ENCODE measurements at places on chromosomes 12 and 14.

- H3K27ac ChIP-seq, result no peak overlapping the region
- DNase-seq, result no peak
- no peak overlapping the region for H3K4me3 ChIP-seq
- H3K36me3 ChIP-seq, result peaks cover 10% of the 10 kb centered on the region
- peaks cover 16% of the 10 kb centered on the region for H3K4me1 ChIP-seq
Observed at GRCh38 chr14:22922294-22922693, 3.3 kb upstream of the RBM23 start.

DNA sequence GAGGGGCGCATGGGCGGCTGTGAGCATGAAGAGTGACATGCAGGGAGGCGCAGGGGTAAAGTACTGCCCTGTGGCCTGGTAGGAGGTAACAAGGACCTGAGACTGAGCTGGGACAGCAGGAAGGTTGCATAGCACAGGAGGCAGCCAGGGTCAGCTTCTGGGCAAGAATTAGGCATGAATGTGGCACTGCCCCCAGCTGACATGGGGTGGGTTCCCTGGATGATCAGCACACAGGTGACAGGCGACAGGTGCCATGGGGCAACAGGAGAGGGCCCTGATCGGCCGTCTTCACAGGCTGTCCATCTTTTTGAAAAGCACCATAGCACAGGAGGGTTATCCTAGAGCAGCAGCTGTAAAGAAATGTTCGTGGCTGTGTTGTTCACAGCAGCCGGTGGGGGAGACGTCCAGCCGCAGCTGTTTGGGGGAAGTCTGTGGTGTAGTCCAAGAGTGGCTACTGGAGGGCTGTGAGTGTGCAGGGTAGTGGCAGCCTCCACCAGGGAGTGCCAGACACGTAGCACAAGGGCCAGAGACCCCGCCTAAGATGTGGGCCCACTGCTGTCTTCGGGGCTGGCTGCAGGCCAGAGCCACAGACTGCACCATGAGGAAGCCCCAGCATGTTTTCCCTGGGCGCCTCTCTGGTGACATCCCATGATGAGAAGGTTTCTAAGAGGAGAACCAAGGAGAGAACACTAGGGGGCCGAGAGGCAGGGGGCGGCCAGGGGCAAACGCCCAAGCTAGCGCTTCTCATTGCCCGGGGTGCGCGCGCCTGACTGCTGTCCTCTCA lies 8.4 kb downstream of the CLBA1 start:
- DNase-seq, result no peak
- H3K27ac ChIP-seq, result no peak overlapping the region
- H3K4me3 ChIP-seq, result no peak overlapping the region
- H3K36me3 ChIP-seq, result no peaks in the 10 kb centered on the region
- no peaks in the 10 kb centered on the region for H3K27me3 ChIP-seq

- DNase-seq, result no peak
- H3K36me3 ChIP-seq, result no peaks in the 10 kb centered on the region
- no peak overlapping the region for H3K4me3 ChIP-seq
- no peaks in the 10 kb centered on the region for H3K27me3 ChIP-seq
- no peaks in the 10 kb centered on the region for H3K4me1 ChIP-seq
- H3K27ac ChIP-seq, result no peak overlapping the region
Observed at GRCh38 chr14:86652526-86652925, 1122.6 kb downstream of the FLRT2 start.

GRCh38 chr12:28107679-28108078 lies 82.6 kb upstream of the CCDC91 start:
- no peaks in the 10 kb centered on the region for H3K36me3 ChIP-seq
- H3K4me3 ChIP-seq, result no peak overlapping the region
- no peak overlapping the region for H3K27ac ChIP-seq
- H3K4me1 ChIP-seq, result no peaks in the 10 kb centered on the region
- no peaks in the 10 kb centered on the region for H3K27me3 ChIP-seq
- no peak for DNase-seq

DNA sequence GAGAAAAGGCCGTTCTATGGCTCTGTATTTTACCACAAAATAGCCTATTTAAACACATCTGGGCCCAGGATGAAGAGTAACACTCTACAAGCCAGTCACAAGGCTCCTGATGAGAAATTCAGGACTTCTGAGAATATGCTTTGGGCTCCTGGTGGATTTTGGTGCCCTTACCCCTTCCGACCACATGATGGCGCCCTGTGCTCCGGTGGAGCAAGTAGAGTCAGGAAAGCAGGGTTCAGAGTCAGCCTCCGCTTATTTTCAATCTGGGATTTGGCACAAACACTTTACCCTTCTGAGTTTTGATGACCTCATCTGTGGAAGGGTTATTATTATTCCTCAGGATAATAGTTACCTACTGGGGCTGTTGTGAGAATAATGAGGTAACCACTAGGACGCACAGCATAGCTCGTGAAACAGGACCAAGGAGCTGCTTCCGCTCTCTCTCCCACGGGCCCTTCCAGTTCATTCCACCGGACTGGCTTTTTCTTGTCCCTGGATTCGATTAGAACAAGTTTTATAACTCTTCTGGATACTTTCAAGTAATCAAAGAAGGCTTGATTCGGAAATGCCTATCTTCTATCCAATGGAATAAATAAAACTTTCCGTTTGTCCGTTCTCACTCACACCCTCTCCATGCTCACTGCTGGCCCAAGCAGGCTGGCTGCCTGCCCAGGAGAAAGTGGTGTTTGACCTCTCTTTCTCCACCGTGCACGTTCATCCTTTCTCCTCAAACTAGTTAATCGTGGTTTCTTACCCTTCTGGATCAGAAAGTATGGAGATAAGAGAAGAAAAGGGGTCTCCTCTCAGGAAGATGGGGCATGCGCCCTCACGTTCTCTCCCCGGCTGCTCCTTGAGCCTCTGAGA lies 104.6 kb downstream of the GALC start:
- H3K27me3 ChIP-seq, result peaks cover 3% of the 10 kb centered on the region
- H3K4me1 ChIP-seq, result no peaks in the 10 kb centered on the region
- no peak for DNase-seq
- H3K27ac ChIP-seq, result no peak overlapping the region
- H3K36me3 ChIP-seq, result no peaks in the 10 kb centered on the region

DNA sequence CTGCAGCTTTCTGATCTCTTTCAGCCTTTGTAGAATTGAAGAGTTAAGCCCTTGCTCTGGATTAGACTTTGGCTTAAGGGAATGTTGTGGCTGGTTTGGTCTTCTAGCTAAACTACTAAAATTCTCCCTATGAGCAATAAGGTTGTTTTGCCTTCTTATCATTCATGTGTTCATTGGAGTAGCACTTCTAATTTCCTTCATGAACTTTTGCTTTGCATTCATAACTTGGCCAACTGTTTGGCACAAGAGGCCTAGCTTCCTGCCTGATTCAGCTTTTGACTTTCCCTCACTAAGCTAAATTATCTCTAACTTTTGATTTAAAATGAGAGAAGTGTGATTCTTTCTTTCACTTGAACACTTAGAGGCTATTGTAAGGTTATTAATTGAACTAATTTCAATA lies 384.3 kb downstream of the RAD51B start:
- H3K27me3 ChIP-seq, result no peaks in the 10 kb centered on the region
- no peaks in the 10 kb centered on the region for H3K36me3 ChIP-seq
- H3K4me3 ChIP-seq, result no peak overlapping the region
- no peak for DNase-seq
- H3K4me1 ChIP-seq, result peaks cover 9% of the 10 kb centered on the region

- H3K27ac ChIP-seq, result no peak overlapping the region
- no peaks in the 10 kb centered on the region for H3K27me3 ChIP-seq
- no peak for DNase-seq
- peaks cover 29% of the 10 kb centered on the region for H3K4me1 ChIP-seq
- no peak overlapping the region for H3K4me3 ChIP-seq
- H3K36me3 ChIP-seq, result peaks cover 7% of the 10 kb centered on the region
Observed at GRCh38 chr14:91360490-91361232, 57.0 kb downstream of the CCDC88C start.

GRCh38 chr14:99940064-99940463 lies 125.2 kb upstream of the EVL start:
- no peak overlapping the region for H3K4me3 ChIP-seq
- no peak overlapping the region for H3K27ac ChIP-seq
- H3K36me3 ChIP-seq, result no peaks in the 10 kb centered on the region
- H3K27me3 ChIP-seq, result no peaks in the 10 kb centered on the region

GRCh38 chr12:87853448-87854003 lies 175.7 kb downstream of the C12orf50 start:
- H3K4me1 ChIP-seq, result no peaks in the 10 kb centered on the region
- no peak overlapping the region for H3K4me3 ChIP-seq
- DNase-seq, result no peak
- no peak overlapping the region for H3K27ac ChIP-seq
- no peaks in the 10 kb centered on the region for H3K36me3 ChIP-seq

GRCh38 chr14:74649673-74650072 lies 37.6 kb upstream of the LTBP2 start:
- H3K36me3 ChIP-seq, result no peaks in the 10 kb centered on the region
- H3K27me3 ChIP-seq, result no peaks in the 10 kb centered on the region
- no peak overlapping the region for H3K27ac ChIP-seq

DNA sequence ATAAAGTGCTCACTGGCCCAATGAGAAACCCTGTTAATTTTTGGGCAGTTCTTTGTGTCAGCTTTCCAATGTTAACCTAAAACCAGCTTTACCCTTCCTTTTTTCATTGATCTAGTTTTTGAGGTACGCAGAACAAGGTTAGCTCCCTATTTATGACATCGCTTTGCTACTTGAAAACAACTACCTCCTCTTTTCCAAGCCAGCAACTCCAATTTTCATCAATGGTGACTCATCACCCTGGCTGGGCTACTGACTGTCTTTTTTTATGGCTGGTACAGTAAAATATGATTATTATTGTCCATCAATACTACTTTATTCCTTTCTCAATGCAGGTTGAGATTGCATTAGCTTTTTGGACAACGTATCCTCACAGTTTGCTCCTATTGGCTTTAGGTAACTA lies 22.5 kb upstream of the AKAP6 start:
- H3K4me3 ChIP-seq, result no peak overlapping the region
- no peak for DNase-seq
- no peaks in the 10 kb centered on the region for H3K4me1 ChIP-seq
- no peak overlapping the region for H3K27ac ChIP-seq
- no peaks in the 10 kb centered on the region for H3K36me3 ChIP-seq

DNA sequence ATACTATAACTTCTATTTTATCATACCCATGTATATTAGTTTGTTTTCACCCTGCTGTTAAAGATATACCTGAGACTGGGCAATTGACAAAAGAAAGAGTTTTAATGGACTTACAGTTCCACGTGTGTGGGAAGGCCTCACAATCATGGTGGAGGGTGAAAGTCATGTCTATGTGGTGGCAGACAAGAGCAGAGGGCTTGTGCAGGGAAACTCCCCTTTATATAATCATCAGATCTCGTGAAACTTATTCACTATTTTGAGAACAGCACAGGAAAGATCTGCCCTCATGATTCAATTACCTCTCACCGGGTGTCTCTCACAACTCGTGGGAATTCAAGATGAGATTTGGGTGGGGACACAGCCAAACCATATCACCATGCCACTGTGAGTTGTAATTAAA lies 135.8 kb downstream of the SYNE2 start:
- peaks cover 2% of the 10 kb centered on the region for H3K4me1 ChIP-seq
- no peak for DNase-seq
- H3K4me3 ChIP-seq, result no peak overlapping the region
- no peaks in the 10 kb centered on the region for H3K27me3 ChIP-seq
- peaks cover 4% of the 10 kb centered on the region for H3K36me3 ChIP-seq
- no peak overlapping the region for H3K27ac ChIP-seq

GRCh38 chr12:107780298-107780697 lies 5.8 kb downstream of the ASCL4 start:
- H3K36me3 ChIP-seq, result no peaks in the 10 kb centered on the region
- H3K4me1 ChIP-seq, result no peaks in the 10 kb centered on the region
- H3K4me3 ChIP-seq, result no peak overlapping the region
- H3K27ac ChIP-seq, result no peak overlapping the region
- peaks cover 21% of the 10 kb centered on the region for H3K27me3 ChIP-seq

- no peaks in the 10 kb centered on the region for H3K4me1 ChIP-seq
- no peaks in the 10 kb centered on the region for H3K27me3 ChIP-seq
- H3K27ac ChIP-seq, result no peak overlapping the region
- no peak overlapping the region for H3K4me3 ChIP-seq
- DNase-seq, result no peak
Observed at GRCh38 chr12:106329231-106329982, 26.9 kb downstream of the TCP11L2 start.

DNA sequence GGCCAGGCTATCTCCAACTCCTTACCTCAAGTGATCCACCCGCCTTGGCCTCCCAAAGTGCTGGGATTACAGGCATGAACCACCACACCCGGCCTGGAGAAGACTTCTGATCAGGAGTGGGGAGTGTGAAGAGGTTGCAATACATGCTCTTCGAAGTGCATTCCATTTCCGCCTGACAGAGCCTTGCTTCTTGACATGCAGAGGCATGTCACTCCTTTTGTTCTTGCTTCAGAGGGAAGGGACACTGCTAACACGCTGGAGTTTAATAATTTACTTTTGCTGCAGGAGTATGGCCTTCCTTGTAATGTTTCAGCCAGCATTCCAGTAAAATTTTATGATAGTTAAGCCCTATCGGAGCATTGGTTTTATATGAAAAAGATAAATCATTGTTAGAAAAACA lies 74.9 kb downstream of the SLC25A47 start:
- no peak for DNase-seq
- peaks cover 3% of the 10 kb centered on the region for H3K36me3 ChIP-seq
- H3K27me3 ChIP-seq, result no peaks in the 10 kb centered on the region
- H3K27ac ChIP-seq, result no peak overlapping the region
- no peak overlapping the region for H3K4me3 ChIP-seq
- peaks cover 14% of the 10 kb centered on the region for H3K4me1 ChIP-seq

GRCh38 chr12:8692573-8692972 lies 5.2 kb upstream of the RIMKLB start:
- DNase-seq, result no peak
- H3K27ac ChIP-seq, result no peak overlapping the region
- no peaks in the 10 kb centered on the region for H3K27me3 ChIP-seq
- H3K4me1 ChIP-seq, result peaks cover 9% of the 10 kb centered on the region
- no peak overlapping the region for H3K4me3 ChIP-seq
- H3K36me3 ChIP-seq, result no peaks in the 10 kb centered on the region

DNA sequence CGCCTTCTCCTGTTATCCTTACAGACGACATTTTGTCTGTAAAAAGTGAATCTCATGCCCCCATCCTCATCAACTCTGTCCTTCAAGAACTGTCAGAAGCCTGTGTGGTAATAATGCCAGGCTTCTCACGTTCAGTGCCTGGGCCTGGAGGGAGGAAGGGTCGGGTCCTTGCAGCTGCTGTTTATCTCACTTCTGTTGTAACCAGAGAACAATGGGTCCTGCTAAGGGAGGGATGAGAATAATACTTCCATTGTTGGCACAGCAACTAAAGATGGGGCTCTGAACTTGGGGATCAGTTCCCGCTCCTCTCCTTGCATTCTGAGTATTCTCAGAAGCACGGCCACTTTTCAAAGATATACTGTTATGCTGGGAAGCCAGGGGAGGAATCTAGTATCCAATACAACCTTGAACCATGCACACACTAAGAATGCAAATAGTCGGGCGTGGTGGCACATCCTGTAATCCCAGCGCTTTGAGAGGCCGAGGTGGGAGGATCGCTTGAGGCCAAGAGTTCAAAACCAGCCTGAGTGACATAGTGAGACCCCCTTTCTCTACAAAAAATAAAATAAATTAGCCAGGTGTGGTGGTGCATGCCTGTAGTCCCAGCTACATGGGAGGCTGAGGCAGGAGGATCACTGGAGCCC lies 38.8 kb upstream of the NINJ2 start:
- no peaks in the 10 kb centered on the region for H3K27me3 ChIP-seq
- H3K4me3 ChIP-seq, result no peak overlapping the region
- no peak overlapping the region for H3K27ac ChIP-seq
- H3K4me1 ChIP-seq, result peaks cover 5% of the 10 kb centered on the region
- DNase-seq, result no peak
